Activated T-cell treated with anti-CD3 and anti-CD28 coated beads for 48 hours (primary cell): ENCODE measurements at places on chromosomes 2 and 18.
A peak's percentile ranks its signal among the peaks of the same experiment; 100 is the strongest.

DNA sequence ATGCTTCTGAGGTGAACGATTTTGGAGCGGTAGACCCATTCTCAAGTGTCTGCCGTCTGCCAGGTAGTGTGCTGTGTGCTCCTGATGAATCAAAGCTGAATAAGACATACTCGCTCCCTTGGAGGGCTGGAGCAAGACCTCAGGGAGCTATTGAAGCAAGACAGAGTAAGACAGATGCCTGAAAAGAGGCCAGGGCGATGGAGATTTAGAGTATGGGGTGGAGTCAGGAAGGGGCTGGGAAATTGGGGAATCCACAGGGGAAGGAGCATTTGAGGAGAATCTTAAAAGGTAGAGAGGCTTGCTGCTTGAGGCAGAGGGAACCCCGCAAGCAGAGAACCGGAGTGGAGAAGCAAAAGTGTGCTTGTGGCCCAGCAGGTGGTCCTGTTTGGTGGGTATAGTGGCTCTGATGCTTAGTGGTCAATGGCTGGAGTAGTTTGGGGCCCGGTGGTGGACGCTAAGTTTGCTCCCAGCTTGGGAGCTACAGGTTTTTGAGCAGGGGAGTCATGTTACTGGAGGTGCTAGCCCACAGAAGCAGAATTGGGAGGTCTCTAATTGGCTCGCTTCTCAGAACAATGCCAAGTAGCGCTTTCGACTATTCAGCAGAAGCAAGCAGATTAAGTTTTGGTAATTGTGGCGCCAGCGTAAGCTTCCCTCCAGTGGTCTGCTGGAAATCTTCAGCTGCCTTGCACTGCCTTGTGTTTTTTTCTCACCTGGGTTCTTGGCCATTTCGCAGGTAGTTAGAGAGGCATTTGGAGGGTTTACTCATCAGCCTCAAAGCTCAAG lies 2.0 kb downstream of the CNNM4 start:
- DNase-seq = no peak

GRCh38 chr2:166643980-166644379 lies 149.9 kb upstream of the SCN7A start:
- DNase-seq = no peak

GRCh38 chr2:50469784-50470183 lies 562.1 kb downstream of the NRXN1 start:
- no peak for DNase-seq

DNA sequence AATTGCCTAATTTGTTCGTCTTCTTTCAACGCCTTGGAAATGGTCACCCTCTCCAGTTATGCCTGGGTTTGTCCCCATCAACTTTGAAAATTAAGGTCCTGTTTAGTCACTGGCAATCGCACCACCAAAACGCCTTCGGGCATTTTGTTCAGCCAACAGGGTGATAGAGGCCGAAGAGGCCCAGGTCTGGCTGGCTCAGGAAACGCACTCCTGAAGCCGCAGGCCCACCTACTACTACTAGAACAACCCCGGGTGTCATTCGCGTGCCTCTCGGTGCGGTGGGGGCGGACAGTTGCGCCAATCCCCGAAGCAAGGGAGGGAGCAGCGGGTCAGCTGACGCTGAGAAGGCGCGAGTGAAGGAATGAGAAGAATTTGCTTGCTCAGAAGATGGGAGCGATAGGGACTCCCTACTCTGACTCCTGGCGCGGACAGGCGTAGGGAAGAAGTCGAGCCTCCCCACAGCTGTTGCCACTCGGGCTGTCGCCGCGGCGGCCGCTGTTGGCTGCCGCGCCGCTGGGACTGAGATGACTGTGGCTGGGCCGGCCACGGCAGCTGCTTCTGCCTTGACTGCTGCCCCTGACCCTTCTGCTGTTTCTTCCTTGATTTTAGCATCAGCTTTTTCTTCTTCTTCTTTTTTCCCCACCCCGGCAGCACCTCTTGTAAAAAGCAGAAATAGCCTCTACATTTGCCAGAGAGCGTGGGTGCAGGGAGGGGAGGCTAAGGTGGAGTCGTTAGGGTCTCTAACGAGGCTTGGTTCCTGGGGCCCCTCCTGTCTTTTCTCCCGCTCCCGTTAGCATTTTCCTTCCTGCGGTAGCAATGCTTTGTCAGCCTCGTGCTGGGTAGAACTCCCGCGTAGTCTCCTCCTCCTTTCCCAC lies 387.6 kb downstream of the FIGN start:
- DNase-seq = no peak

DNA sequence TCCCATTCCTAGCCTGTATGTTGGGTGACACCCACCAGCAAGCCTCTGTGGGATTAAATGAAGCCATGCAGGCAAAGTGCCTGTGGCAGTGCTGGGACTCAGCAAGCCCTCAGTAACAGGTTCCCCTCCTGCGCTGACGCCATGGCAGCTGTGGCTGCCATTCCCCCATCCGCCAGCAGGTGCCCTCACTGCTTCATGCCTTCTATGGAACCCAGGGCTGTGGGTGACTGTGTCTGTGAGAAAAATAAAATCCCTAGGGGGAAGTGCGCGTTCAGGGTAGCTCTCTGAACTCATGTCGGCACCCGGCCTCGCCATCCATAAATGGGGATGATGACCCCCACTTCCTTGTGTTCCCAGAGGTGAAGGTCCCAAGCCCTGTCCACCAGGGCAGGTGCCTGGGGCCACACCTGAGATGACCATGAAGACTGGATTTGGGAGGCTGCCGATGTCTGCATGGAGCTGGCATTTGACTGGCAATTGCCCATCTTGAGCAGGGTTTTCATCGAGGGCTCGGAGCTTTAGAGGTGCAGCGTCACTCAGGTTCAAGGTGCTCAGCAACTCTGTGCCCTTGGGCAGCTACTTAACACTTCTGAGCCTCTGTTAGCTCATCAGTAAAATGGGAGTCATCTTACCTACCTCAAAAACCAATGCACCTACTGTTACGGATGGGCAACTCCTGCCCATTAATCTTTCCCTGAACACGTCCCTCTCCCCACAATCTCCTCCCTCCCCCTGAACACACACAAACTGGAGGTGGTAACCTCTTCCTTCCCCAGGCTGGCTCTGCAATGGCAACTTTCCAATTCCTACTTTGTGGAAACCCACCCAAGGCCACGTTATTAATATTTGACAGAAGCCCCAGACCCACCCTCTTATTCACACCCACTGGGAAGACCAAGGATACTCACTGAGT lies 2.9 kb upstream of the MAL start:
- peak; percentile 83 for DNase-seq

GRCh38 chr2:212968284-212969081 lies 182.9 kb downstream of the IKZF2 start:
- DNase-seq = no peak

DNA sequence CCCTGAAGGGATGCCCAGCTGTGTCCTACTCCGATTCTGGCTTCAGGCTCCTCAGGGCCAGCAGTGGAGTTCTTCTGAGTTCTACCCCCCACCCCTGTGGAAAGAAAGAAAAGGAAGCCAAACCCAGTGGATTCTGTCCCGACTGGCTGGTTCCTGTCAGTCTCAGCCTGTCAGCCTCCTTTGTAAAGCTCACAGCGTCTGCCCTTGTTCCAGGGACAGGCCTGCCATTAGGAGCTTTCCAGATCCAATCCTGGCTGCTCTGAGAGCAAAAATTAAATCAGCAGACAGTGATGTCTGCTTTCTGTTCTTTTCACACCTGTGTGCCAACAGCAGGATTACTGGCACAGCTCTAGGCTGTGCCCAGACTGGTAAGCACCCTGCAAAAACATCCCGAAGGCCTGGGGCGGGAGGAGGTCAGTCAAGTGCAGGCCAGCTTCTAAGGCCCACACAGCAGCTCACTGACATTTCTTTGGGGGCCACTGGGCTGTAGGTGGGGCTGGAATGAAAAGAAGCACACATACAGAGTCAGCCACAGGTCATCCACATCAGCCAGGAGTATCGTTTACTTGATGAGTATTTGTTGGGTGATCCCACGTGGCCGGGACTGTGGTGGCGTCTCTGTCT lies 69.1 kb downstream of the EHD3 start:
- DNase-seq = no peak

DNA sequence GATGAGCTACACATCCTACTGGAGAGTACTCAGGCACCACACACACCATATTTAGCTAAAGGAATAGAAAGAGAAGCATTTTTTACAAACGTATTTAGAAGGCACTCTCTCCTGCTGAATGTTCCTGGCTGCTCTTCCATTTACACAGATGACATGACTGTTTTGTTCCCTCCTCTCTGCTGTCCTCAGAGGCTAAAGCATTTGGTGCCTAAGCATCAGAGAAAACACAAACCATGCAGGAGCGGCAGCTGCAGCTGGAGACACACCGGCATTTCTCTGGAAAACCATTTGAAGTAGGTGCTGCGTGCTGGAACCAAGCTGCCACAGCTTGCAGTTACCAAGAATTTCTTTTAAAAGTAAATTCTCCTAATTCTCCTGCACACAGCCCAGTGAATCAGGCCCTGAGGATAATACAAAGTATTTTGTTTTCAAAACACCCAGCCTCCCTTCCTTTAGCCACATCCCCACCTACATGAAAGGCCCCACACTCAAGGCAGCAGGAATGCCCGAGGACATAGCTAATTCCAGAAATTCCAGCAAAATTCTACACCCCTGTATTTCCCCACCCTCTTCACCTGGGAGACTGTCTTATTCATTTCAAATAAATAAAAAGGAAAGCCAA lies 488.9 kb upstream of the SOX11 start:
- no peak for DNase-seq

- DNase-seq = no peak
Observed at GRCh38 chr2:165888171-165888570, 65.4 kb downstream of the TTC21B start.

DNA sequence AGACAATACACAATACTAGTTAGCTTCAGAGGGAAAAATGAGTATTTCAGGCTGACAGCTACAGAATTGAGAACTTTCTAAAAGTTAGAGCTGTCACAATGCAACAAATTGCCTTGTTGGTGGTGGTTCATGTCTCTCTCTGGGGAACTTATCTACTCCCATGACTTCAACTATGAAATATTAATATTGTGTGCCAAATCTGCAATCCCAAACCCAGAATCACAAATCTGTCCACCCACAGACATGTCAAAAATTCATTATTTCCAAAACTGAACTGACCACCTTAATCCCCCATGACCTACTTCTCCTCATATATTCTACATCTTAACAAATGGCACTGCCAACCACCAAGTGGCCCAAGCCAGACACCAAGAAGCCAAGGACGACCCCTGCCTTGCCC lies 143.5 kb downstream of the TCF4 start:
- DNase-seq = no peak
